ENCODE measurements at places on chromosomes 1 and 21. TPM values are rescaled to one million over a fixed set of nuclear protein-coding genes. Genes with fewer than 3 reads are reported as not detected.

DNA sequence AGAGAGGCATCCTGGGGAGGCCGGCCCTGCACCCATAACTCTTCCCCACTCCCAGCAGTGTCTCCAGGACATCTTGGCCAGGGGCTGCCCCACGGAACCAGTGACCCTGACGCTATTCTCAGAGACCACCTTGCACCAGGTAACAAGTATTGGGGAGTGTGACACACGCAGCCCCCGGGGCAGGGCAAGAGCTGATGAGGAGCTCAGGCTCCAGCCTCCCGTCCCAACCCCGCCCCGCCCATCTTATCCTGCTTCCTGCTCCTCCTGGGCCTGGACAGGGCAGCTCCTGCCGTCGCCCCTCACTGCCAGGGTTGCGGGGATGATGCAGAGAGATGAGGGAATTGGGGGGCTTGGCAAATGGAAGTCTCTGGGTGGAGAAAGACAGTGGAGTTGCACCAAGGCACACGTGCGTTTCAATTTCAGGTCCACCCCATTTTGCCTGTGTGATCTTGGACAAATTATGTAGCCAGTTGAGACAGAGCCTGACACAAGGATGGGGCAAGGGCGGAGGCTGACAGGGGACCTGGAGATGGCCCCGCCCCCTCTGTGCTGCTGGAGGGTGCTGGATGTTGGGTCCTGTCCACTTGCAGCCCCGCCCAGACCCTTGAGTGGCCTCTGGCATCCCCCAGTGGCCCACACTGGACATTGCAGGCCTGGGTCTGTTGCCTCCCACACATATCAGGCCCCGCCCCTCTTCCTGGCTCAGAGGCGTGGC lies 10.7 kb downstream of the CLCNKA start:
- H3K4me1 ChIP-seq = no peaks in the 10 kb centered on the region
- peak; percentile 86 for DNase-seq
- no peaks in the 10 kb centered on the region for H3K36me3 ChIP-seq

- no peaks in the 10 kb centered on the region for H3K36me3 ChIP-seq
- DNase-seq = peak; percentile 81
- no peak overlapping the region for H3K4me3 ChIP-seq
- H3K27me3 ChIP-seq = no peaks in the 10 kb centered on the region
- peaks cover 6% of the 10 kb centered on the region for H3K4me1 ChIP-seq
- peak overlapping the region; percentile 61 for H3K27ac ChIP-seq
Measured at GRCh38 chr1:182163821-182164223, 102.3 kb upstream of the ZNF648 start.

HRNR gene
- not detected for polyA plus RNA-seq

INTS3 gene
- polyA plus RNA-seq = 51.9 TPM

ADCY10 gene
- polyA plus RNA-seq = 0.04 TPM

PCP4 gene
- polyA plus RNA-seq = 1.3 TPM

All from spleen (tissue), 13 donors.